EL (cell line): ENCODE measurements at places on chromosomes 16 and 17.

DNA sequence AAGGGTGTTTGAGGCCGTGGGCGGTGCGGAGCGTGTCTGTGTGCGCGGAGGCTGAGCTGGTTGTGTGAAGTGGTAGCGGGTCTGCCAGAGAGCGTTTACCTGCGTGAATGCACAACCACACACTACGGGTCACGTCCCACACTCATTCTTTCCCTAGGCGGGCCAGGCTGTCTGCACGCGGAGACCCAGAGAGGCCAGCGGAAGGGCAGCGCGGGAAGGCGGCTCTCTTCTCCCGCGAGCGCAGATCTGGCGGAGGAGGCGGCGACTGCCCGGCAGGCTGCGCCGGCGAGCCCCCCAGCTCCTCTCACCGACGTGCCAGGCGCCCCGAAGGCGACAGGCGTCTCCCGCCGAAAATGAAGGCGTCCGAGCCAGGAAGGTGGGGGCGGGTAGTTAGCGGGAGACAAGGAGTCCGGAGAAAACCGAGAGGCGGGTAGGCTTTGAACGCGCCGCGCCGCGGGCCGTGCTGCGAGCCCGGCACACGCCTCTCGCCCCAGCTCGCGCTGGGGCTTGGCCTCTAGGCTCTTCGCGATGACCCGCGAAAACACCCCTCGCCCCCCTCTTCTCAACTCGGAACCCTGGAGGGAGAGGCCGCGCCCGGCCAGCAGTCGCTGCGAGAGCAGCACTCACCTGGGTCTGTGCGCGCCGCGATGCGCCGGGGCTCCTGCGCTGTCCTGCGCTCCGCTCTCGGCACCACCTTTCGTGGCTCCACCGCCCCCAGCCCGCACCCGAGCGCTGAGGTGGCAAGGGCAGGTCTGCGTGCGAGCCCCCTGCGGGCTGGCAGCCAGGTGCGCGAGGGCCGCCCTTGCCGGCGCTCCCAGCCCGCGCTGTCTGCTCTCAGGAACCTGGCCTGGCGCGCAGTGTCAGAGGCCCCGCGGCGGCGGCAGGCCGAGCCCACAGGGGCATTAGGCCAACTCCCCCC lies 2.0 kb upstream of the FOXF1 start:
- DNase-seq: peak; percentile 48

DNA sequence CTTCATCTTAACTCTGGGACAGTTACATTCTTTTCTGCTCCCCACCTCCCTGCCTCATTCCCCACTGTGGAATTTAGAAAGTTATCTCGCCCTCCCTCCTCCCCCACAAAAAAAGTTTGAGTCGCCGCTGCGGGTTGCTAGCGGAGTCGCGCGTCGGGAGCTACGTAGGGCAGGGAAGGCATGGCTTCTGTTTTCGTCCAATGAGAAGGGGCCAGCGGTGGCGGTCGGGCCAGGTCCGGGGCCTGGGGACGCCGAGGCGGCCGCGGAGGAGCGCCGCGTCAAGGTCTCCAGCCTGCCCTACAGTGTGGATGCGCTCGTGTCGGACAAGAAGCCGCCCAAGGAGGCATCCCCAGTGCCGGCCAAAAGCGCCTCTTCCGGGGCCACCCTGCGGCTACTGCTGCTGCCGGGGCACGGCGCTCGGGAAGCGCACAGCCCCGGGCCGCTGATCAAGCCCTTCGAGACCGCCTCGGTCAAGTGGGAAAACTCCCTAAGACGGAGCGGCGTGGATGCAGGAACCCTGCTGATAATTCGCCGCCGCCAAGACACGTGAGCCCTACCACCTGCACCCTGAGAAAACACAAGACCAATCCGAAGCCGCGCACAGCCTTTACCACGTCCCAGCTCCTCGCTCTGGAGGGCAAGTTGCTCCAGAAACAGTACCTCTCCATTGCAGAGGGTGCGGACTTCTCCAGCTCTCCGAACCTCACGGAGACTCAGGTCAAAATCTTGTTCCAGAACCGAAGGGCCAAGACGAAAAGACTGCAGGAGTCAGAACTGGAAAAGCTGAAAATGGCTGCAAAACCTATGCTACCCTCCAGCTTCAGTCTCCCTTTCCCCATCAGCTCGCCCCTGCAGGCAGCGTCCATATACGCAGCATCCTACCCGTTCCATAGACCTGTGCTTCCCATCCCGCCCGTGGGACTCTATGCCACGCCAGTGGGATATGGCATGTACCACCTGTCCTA lies 8.9 kb downstream of the OR4D1 start:
- peak; percentile 5 for DNase-seq

GRCh38 chr16:10983159-10983558 lies 38.8 kb downstream of the CLEC16A start:
- DNase-seq: no peak

DNA sequence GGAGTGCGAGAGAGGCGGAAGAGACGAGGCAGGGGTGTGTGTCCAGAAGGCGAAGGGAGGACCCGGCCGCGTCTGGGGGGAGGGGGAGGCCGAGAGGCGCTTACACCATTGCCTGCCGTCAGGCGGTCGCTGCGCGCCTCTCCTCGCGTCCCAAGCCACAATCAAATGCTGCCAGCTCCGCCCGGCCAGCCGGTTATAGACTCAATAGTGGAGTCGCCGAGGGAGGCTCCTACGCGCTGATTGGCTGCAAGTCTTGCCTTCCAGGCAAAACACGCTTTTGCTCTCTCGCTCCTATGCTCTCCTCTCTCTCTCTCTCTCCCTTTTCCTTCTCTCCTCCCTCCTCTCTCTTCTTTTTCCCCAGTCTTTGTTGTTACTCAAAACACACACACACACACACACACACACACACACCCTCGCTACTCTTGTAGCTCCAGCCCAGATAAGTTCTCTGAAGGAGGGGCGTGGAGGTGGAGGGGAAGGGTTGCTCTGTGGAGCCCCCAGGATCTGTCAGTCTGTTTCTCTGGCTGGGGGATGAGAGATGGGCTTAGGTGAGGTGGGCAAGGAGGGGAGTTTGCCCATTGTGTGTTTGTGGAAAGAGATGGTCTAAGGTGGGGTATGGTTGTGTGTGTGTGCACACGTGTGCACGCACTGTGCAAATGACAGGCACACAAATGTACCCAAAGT lies at the start of gene DLX3:
DLX3 (minus strand) TSS at position 170 of the 684 bp plus-strand sequence. CDS start 226 bp downstream, outside the sequence.
- peak; percentile 76 for DNase-seq

DNA sequence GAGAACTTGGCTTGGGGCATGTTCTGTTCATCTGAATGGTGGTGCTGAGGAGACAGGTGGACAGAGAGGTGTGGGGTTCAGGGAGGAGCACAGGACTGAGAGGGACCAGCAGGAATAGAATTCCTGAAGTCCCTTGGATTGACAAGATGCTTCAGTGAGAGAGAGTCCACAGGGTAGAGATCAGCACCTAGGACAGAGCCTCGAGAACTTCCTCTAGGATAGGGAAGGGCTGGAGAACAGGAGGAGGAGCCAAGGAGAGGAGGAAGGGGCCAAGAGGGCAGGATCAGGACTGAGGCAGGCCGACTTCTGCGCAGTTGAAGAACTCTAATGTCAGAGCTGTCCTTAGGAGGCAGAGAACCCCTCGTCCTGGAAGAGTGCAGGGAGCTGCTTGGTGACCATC lies 138.4 kb downstream of the PRKCB start:
- no peak for DNase-seq
